ENCODE measurements at places on chromosomes 2 and 18.

DNA sequence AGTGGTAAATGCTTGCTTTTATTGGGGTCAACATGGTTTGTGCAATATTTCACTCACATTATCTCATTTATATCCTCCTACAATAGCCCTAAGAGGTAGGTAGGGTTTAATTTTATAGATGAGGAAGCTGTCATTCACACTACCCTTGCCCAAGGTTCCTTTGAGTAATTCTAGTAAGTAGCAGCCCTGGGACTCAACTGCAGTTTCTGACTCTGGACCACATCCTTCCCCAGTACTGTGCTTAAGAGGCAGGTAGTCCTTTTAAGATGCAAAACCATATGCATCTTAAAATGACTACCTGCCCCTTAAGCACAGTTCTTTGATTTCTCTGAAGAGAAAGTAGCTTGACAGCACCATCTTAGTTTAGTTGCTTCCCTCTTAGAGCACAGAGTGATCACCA, 15.7 kb upstream of the NT5C1B start:
- DNase-seq, result no peak

GRCh38 chr2:50084086-50084843, 930.0 kb upstream of the FSHR start:
- no peak for DNase-seq

GRCh38 chr2:69914950-69915945, at the start of gene MXD1:
TSS of gene MXD1 (plus strand) at chr2:69915109. CDS start at chr2:69915331, 222 bp downstream.
- DNase-seq, result no peak

DNA sequence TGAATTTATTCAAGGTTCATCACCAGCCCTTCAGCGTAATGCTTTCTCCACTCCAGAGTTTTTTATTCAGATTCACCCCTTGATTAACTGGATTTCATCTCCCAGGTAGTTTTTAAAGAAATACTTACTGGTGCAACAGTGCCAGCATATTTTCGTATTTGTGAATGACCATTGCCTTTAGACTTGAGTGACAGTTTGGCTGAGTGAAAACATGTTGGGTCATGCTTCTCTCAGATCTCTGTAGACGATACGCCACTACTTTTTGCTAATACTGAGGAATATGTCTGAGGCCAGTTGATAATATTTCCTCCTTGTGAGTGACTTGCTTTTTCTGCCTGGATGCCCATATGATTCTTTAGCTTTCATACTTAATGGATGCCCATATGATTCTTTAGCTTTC, 51.5 kb downstream of the CYP26B1 start:
- DNase-seq, result no peak

- DNase-seq, result no peak
These were observed 102.3 kb downstream of the CDCA7 start for GRCh38 chr2:173456960-173457359.

GRCh38 chr2:160111951-160112798, 49.8 kb upstream of the PLA2R1 start:
- no peak for DNase-seq

DNA sequence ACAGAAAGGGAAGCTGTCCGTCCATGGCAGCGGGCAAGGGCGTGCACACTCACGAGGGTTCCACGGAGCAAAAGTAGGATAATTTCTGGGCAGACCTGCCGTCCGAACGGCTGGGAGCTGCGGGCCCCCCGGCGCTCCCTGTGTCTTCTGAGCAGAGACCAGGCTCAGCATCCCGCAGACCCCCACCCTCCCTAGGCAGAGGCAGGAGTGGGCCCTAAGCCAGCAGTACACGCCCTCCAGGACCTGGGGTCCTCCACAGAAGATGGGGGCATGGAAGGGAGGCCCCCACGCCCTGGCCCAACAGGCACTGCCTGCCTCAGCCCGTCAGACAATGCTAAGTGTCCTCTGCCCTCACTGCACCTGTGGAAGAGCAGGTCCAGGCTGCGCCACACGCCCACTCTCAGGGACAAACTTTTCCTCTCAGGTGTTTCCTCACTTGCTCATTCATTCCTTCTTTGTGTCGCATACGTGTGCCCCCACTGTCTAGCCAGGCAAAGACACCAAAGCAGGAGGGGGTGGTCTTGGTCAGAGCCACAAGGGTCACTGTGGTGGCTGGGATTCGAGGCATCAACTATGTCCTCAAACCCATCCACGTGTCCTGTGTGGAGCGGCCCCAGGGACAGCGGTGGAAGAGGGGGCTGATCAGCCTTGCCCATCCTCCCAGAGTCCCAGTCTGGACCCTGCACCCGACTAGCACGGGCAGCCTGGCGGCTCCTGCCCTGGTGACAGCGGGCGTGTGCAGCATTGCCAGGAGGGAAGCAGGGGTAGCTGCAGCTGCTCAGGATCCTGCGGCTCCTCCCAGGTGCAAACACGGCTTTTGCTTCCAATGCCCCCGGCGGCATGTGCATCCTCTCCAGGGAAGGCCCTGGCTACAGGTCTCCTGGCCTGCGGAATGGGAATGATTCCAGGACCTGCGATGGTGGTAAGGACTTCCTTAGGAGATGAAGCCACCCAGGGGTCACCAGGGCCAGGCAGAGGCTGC, 2.4 kb upstream of the GPC1 start:
- DNase-seq, result no peak

DNA sequence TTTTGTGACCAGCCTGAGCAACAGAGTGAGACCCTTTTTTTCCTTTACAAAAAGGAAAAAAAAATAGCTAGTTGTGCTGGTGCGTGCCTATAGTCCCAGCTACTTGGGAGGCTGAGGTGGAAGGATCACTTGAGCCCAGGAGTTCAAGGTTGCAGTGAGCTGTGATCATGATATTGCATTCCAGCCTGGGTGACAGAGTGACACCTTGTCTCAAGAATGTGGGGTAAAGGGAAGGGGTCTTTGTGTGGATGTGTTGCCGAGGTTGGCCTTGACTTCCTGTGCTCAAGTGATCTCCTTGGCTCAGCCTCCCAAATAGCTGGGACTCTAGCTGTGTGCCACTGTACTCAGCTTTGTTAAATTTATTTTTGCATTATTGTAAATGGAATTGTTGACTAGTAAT, 120.6 kb downstream of the ZNF407 start:
- peak; percentile 95 for DNase-seq

GRCh38 chr2:110858993-110859701, 126.8 kb downstream of the ACOXL start:
- DNase-seq, result no peak

DNA sequence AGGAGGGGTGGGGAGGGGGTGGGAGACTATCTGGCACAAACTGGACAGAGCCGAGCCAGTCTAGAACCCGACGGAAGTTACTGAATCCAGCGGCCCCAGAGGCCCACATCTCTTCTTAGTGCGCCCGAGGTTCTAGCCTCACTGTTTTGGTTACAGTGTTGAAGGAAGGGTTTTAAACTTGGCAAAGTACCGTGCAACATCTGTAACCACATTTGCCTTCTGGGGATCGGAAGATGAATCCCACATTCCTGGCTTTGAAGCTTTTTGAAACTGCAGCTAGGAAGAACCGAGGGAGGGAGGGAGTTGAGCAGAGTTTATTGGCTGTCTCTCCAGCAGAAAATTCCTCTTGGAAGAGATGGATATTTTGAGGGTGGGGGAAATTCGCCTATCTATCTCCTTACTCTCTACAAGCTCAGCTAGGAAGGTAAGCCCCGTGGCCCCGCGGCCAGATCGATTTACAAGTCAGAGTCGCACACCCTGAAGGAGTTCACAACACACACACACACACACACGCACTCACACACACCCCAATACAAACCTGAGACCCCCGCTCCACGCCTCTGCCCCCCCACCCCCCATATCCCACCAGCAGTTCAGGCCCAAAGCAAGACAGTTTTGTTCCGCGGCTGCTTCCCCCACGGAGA, 1.0 kb downstream of the ACVR1 start:
- DNase-seq, result peak; percentile 64

DNA sequence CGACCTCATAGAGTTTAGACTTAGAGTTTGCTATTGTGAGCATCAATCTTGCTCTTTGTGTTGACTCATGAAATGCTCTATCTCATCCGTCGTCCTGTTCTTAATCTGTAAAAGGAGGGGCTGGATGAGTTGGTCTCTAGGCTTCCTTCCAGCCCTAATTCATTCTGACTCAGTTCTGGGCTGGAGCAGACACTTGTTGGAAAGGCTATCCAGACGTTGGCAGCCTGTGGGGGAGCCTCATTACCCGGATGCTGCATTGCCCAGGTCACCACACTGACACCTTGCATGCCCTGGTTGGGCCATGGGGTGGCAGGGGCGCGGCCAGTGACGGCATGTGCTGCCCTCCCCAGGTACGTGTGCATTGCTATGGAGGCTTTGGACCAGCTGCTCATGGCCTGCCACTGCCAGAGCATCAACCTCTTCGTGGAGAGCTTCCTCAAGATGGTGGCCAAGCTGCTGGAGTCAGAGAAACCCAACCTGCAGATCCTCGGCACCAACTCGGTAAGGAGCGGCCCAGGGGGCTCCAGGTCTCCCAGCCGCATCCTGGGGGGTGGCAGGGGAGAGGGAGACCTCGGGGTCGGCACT, 61.5 kb downstream of the EFR3B start:
- no peak for DNase-seq

- DNase-seq, result peak; percentile 71
These were observed 465 bp downstream of the SEPTIN10 start for GRCh38 chr2:109613081-109613921.

Data from mesendoderm (in vitro differentiated cells).